ENCODE measurements at places on chromosomes 16 and 17.

- DNase-seq = no peak
These were observed 33.6 kb downstream of the TEKT5 start for GRCh38 chr16:10660950-10661635.

GRCh38 chr17:78461799-78462053 lies 83.3 kb downstream of the PGS1 start:
- no peak for DNase-seq

DNA sequence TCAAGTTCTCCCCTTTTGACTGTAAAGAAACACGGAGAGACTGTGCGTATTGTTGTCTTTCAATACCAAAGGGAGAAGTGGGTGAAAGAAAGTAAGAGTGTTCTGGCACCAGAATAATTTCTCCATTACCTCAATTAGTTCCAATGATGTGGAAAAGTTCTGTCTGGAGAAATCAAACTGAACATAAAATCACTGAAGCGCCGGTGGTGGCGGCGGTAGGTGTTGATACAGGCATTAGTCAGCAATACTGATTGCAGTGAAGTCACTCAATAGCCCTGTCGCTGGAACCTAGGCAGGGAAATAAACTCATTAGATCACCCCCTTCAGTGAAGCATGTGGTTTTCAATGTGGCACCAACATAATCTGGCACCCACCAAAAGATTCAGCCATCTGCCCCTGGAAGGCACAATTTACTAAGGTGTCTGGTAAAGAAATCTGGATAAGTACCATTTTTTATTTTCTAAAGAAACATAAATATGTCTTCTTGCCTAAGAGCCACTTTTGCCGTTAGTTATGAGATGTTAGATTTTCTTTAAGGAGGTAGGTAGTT lies 274.2 kb upstream of the SOX9 start:
- no peak for DNase-seq

GRCh38 chr17:2854143-2855055 lies 58.2 kb downstream of the RAP1GAP2 start:
- DNase-seq = peak; percentile 39

GRCh38 chr17:75525806-75526554 lies 483 bp downstream of the LLGL2 start:
- DNase-seq = no peak

DNA sequence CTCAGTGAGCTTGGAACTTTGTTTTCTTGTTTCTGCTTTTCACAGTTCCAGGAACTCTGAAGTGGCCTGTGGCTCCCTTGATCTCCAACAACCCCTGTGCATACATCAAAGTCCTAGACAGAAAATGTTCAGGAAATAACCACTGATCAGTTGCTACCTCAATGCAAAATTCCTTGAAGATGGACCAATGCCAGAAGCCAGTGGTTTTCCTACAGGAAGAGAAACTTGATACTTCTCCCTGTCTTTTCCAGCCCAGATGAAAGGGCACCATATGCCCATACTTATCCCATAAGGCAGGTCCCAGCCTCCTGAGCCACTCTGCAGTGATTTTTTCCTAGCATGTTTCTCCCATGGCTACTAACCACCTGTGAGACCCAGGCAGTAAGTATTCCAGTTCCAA lies 12.3 kb upstream of the CDRT4 start:
- DNase-seq = no peak

- DNase-seq = no peak
These were observed 192.9 kb upstream of the C17orf78 start for GRCh38 chr17:37182786-37183465.

GRCh38 chr17:14101976-14102375 lies 32.7 kb downstream of the COX10 start:
- DNase-seq = no peak

DNA sequence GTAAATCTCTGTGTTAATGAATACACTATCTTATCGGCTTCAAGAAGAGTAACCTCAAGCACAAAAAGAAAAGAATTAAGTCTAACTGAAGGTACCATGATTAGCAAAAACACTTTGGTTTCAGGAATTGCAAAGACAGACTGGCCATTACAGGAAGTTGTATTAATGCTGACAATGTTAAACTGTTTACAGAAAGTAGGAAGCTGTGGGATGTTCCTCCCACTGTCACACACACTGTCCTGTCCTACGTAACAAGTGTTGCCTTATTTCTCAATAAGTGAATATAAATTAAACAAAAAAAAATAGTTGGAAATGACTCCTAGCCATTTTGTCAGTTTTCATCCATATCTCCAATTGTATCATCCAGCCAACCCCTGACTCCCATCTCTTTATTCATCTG lies 8.6 kb downstream of the GNA13 start:
- DNase-seq = no peak

DNA sequence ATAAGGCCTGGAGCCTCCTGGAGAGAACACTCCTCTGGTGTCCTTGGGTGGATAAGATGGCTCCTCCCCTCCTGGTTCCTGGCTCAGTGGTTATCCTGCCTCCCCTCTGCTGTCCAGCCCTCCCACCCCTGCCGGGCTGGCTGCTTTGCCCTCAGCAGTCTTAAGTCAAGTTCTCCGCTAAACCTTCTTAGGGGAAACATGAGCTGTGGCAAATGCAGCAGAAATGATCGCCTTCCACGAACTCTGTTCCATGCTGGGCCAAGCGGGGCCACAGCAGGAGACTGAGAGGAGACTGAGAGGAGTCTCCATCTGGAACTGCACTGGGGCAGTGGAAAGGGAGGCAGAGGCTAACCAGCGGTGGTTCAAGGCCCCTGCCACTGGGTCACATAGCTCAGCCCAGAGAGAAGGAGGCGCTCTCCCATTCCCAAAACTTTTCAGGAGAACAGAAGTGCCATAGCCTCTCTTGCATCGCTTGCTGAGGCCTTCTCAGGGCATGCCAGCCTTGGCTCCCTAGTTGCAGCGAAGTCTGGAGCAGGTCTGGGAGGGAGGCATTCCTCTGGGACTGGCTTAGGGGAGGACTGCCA lies 26.9 kb downstream of the TNS4 start:
- no peak for DNase-seq

- DNase-seq = no peak
These were observed 123.9 kb upstream of the GNAO1 start for GRCh38 chr16:56067406-56067805.

- DNase-seq = no peak
These were observed 242.7 kb downstream of the GSG1L start for GRCh38 chr16:27820646-27821345.

- DNase-seq = no peak
These were observed 12.9 kb downstream of the ITGAX start for GRCh38 chr16:31367853-31368252.

DNA sequence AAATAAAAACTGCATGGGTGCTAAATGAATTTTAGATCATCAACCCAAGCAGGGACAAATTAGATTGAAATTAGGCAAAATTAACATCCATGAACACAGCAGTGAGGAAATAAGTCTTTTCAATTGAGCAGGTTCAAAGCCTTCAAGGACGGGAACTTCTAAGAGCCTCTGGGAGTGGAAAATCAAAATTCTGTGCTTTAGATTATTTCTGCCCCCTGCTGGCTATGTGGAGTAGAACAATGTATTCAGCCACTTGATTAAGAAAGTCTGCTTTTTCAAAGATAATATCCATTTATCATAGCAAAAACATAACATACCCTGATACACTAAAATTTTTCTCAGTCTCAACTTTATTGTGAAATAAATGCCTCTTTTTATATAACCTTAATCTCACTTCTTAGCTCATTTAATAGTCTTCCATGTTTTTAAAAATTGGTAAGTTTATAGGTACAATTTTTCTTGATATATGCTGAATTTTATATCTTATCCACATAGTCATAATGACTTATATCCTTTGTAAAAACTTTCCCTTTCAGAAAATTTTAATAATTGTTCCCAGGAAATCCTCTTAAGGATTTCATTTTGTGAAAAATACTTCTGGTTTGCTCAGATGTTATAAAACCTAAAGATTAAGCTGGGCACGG lies 28.1 kb upstream of the NOL11 start:
- DNase-seq = peak; percentile 62

DNA sequence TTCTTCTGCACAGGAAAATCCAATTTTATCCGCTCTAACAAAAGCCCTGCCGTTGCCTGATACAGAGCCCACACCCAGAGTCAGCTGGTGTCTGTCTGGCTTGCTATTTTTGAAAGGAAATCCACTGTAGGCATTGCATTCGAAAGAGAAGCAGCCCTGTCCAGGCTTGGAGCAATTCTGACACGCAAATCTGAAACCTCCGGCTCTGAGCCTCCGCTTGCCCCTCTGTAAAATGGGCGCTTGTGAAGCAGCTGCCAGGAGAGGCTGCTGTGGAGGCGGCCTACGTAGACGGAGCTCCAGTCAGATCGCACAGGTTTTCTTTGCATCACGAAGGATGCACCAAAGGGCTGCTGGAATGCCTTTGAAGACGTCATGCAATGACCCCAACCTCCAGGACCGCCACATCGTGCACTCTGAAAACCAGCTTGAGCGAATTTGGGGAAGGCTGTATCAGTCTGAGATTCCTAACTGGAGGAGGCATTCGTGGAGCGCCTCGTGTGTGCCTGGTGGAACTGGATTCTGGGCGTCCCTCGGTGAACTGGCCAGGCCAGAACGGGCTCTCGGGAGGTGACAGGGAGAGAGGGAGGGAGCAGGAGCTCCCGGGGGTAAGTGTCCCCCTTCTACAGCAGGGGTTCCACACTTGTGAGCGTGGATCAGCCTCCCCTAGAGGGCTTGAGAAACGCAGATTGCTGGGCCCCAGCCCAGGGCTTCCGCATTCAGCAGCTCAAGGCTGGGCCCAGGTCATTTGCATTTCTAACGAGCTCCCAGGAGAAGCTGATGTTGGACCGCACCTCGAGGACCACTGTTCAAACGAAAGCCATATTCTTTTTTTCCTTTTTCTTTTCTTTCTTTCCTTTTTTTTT lies 215.5 kb downstream of the MRTFB start:
- DNase-seq = no peak

DNA sequence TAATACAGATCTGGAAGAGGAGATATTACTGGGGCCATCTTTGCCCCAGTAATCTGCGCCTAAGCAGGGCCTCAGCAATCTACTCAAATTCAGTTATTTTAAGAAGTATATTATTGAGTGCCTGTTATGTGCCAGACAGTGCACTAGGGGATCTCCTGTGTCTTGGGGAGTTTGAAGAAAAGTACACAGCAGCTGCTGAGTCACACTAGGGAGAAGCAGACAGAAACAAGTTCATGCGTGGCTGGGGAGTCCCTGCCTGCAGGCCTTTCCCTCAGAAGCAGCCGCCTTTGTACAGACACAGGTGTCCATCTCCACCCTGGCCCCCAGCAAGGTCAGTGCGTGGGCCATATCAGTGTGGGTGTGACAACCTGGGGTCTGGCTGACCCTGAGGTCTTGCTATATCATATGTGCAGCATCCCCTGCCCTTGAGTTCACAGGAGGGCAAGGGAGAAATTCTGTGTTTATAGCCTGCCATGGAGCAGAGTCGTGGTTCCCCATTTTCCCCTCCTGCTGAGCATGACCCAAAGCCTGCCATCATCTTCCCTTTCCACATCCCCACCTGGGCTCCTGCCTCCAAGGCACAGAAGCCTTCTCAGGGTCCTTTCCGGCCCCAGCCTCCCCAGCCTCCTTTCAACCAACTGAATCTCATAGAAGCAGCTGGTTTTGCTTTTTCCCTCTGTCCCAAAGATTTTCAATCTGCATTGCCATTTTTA lies 229.9 kb upstream of the SDK2 start:
- DNase-seq = peak; percentile 3

- DNase-seq = peak; percentile 73
These were observed 11.5 kb downstream of the EPOP start for GRCh38 chr17:38663125-38663751.

- no peak for DNase-seq
These were observed 16.3 kb downstream of the NACA2 start for GRCh38 chr17:61574542-61575351.

DNA sequence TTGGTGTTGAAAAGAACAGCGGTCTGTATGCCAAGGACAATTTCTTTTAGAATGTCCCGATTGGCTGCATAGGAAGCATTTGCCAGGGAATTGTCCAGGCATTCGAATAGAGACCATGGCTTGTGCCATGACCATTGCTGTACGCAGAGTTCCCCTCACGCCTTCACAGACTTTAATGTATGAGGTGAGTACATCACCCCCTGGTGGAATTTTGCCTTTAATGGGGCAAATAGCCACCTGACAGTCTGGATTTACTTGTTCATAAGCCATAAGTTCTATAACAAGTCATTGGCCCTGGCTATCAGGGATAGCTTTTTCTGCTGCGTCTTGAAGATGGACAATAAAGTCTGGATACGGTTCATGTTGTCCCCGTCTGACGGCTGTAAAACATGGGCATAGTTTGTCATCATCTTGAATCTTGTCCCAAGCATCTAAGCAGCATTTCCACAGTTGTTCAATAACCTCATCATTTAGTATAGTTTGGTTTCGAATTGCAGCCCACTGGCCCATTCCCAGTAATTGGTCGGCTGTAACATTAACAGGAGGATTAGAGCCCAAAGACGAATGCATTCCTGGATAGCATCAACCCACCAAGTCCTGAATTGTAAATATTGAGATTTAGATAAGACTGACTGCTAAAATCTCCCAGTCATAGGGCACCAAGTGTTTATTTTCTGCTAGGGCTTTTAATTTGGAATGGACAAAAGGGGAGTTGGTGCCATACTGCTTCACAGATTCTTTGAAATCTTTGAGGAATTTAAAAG lies 67.7 kb upstream of the ARL4D start:
- DNase-seq = no peak

DNA sequence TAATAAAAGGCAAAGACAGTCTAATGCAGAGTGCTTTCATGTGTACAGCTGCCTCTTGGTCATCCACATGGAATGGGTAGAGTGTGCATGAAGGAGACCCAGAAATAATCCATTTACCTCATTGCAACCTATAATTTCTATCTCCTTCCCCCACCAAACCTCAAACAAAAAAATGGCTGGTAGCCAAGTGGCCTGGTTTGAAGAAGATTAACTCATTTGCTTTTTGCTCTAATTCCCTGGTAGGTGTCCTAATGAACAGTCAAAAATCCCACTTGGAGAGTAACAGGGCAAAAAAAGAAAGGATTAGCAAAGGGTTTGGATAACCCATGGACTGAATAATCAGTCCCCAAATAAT lies 13.0 kb upstream of the LYRM9 start:
- DNase-seq = no peak

DNA sequence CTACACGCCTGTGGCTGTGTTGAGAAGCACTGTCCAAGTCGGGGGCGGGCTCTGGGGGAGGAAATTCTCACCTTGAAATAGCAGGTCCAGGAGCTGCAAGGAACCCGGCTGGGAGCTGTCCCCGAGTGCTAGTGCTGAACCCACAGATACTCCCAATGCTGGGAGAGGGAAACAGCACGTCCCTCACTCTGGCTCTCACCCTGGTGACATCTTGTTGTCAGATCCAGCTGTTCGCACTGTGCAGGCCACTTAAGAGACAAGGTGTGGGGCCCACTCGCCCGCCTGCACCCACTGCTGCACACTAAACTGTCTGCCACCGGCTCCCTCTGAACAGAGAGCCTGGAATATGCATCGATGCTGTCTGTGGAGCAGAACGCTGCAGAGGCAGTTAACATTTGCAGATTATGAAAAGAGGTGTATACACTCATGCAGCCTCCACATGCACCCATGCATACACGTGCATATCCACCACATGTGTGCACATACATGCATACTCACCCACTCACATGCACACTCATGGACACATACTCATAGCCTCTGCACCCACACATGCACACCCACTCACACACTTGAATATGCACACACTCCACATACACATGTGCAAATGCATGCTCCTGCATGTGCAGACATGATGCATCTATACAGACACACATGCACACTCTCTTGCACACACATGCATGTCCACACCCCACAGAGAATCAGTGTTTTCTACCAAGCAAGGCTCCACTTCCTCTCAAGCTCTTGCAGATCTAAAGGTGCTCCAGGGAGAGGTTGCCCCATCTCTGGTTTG lies 42.0 kb downstream of the MGAT5B start:
- peak; percentile 40 for DNase-seq

- peak; percentile 76 for DNase-seq
These were observed 11.2 kb downstream of the ENPP7 start for GRCh38 chr17:79741751-79742588.

- DNase-seq = no peak
These were observed 79.6 kb upstream of the CACNG5 start for GRCh38 chr17:66755101-66755943.
